ENCODE measurements at places on chromosomes 4 and X.

DNA sequence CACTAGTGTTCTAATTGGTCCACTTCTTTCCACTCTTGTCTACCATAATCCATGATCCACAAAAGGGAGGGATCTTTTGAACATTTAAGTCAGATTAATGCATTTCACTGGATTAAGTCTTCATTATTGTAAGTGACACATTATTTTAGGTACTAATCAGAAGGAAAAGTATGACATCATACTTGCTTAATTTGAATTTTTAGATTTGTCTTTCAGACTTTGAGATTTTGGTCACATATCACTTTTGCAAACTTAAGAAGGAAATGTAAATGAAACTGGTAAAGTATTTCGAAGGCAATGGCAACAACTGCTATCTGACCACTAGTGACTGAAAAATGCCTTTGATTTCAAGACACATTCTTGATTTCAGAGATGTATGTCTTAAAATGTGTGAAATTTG is 5.2 kb downstream of the MMRN1 start:
- no peak for DNase-seq

- DNase-seq, result peak; percentile 75
Observed at GRCh38 chr4:7124689-7125442, 57.0 kb upstream of the GRPEL1 start.

- no peak for DNase-seq
Observed at GRCh38 chrX:97820170-97820569, 936.5 kb downstream of the RPA4 start.

DNA sequence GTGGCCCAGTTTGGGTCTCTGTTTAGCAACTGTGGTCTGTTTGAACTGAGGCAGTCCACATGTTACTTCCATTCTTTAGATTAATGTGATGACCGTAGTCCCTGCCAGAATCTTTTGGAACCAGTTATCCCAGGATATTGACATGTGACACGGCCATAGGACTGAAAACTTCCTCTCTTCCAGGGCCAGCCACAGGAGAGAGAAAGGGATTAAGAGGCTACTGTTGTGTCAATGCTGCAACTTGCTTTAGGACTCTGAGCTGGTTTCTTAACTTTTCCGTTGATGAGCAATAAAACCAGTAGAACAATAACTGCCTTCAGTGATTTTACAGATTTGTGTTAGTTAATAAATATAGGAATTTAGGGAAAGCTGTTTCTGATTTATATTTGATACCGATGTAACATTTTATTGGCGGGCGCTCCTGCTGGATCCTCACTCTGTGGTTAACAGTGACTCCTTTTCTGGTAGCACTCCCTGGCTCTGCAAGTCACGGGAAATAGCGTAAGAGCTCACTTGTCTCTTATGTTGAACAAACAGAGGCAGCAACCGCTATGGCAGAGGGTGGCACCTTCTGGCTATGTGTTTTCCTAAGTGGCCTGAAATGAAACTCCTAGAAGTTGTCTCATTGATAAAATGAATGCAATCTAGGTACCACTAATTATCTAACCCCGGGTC is 2.5 kb downstream of the TENM3 start:
- no peak for DNase-seq

DNA sequence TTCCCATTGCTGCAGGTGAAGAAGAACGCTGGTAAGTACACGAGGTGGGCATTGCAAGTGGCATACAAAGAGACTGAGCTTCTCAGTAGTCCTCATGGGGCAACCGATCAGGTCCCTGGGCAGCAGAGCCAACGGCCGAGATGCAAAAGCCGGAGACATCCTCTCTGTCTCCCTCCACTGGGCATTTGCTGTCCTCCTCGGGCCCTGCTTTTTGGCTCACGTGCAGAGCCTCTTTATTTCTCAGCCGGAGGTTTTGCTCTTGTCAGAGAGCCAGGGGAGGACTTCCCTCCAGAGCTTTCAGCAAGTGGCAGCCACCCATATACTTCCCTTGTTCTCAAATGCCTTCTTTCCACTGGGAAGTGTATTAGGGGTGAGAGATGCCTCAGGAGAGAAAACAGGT is 18.0 kb downstream of the STARD8 start:
- no peak for DNase-seq

GRCh38 chr4:119149110-119149509 is 13.5 kb downstream of the MYOZ2 start:
- DNase-seq, result no peak

DNA sequence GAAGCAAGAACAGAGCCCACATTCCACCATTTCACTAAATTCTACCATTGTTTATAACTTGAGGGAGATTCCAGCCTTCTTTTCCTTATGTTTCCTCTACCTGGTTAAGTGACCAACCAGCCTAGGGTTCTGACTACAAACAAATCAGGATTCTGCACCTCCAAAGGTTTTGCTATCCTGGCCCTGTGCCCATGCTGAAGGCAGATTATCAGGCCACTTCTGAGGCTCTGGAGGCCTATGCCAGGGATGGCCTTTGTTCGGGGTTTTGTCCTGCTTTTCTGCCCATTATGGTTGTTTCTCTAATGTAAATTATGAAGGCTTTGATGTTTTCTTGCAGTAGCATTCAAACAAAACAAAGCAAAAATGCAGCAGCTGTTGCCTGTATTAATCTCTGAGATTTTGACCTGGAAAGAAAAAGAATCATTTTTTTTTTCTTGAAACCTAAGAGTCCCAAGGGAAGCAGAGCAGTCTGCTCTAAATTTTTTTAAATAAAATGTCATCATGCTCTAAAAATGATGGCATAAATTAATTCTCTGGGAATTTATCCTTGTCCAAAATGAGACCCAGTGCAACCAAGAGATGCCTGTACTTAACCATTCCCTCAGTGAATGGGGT is 55.6 kb downstream of the RNF150 start:
- no peak for DNase-seq

DNA sequence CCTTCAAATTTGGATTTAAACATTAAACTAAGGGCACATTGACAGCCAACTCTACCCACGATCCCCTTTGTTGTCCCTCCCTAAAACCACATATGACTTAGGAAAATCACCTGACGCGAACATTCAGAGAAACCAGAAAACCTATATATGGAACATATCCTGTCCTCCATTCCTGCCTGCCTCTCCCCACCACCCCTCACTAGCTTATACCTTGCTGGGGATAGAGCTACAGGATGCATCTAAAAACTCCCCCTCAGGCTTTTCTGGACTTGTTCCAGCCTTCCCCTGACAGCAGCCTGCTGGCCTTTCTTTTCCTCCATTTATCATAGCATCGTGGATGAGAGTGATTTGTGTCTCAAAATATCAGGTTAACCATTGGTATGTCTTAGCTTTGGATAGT is 8.8 kb downstream of the STK26 start:
- DNase-seq, result no peak

DNA sequence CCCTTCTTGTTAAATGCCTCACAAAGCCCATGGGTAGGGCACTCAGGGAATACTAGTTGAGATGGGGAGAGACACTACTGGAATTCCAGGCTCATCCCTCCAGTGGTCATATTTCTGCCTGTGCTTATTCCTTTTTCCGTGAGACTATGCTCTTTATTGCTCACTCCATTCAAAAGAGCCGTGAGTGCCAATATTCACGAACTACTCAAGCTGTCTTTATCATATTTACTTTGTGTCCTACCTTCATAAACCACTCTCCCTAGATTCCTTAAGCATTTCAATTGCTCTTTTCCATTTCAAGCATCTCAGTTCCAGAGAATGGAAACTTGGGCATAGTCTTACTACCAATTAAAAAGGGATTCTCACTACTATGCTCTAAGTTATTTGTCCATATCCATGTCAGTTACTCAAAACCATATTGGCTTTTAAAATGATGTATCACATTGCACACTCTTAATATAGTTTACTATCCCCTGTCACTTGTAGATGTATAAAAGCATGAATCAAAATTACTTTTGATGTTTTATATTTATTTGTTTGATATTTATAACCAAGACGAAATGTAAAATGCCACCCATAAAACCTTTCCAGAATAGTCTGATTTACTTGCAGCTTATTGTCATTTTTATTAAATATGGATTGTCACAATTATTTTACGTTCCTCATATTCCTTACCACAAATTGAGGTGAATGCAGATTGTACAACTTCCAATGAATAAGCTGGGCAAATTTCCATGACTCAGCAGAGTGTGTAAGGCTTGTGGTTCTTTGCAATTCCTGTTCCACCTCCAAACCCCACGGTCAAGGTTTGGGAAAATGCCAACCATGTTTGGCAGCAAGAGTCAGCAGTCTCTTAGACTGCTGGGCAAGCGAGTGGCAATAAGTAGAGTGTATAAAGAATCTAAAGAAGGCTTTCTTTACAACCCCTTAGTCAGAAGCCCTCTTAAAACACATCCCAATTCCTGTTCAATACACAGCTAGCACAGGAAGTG is 24.4 kb downstream of the ENOX2 start:
- peak; percentile 85 for DNase-seq

DNA sequence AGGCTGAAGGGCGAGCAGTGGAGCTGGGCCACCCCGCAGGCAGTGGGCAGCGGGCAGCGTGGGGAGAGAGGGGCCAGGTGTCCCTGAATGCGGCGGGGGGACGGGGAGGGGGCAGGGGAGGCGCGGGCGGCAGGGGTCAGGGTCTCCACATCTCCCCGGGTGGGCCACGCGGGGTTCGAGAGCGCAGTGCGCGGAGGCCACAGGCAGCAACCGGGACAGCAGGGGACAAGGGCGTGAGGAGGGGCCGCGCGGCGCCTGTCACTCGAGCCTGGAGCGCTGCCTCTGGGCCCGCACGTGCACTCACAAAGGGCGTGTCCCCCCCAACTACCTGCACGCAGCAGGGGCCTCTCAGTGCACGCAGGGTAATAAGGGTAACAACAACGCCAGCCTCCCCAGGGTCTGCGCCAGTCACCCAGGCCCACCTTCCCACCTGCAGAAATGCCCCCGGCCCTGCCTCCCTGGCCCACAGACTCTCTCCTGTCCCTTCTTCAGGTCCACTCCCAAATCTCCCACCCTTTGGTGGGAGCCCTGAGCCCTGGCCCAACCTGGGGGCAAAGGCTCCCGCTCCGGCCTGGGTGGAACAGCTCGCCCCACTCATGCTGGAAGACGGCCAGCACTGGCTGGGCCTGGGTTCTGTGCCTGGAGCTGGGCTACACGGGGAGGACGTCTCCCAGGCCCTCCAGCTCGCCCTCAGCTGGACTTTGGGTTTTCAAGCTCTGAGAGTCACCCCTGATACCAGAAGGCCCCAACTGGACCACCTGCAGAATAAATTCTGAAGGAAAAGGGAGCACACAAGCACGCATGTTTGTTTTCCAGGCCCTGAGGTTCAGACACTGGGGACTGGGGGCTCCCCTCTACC is 53.2 kb downstream of the ZFYVE28 start:
- no peak for DNase-seq

DNA sequence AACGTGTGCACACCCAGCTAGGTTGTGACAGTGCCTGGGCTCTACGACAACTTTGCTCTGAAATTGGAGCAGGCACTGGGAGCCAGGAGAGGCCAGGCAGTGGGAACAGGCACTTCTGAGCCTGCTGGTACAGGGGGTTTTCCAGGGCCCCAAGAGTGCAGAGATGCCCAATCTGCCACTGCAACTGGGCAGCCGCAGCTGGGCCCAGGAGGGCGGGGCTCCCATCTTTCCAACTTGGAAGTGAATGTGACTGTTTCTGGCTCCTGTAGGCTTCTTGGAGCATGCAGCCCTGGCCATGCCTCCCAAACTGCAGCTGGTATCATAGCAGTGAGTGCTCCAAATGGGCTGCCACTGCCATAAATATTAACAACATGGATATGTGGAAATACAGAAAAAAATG is 465.1 kb upstream of the PABPC4L start:
- DNase-seq, result no peak

DNA sequence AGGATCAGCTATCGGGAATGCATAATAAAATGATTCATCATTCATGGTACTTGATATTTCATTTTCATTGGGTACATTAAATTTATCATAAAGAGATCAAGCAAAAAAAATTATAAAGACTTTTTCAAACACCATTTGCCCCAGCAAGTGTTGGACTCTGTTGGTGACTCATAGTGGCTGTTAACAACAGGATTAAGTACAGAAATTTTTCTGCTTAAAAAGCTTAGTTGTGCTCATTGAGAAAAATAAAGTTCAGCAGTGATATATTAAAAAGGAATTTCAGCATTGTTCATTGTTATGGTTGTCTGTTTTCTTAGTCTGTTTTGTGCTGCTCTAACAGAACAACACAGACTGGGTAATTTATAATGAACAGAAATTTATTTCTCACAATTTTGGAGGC is 86.2 kb upstream of the PCDH10 start:
- no peak for DNase-seq

DNA sequence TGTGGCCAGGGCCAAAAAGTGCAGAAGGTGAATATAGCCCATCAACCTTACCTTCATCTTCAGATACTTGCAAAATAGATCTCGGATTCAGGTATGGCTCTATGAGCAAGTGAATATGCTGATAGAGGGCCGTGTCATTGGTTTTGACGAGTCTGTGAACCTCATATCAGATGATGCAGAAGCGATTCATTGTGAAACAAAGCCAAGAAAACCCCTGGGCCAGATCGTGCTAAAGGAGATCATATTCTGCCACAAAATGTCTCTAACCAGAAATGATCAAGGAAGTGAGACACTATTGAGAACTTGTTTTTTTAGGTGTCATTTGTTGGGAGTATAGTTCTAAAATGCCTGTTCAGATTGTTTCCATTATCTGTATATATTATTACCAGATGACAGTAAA is 48.3 kb downstream of the PDK3 start:
- peak; percentile 21 for DNase-seq

DNA sequence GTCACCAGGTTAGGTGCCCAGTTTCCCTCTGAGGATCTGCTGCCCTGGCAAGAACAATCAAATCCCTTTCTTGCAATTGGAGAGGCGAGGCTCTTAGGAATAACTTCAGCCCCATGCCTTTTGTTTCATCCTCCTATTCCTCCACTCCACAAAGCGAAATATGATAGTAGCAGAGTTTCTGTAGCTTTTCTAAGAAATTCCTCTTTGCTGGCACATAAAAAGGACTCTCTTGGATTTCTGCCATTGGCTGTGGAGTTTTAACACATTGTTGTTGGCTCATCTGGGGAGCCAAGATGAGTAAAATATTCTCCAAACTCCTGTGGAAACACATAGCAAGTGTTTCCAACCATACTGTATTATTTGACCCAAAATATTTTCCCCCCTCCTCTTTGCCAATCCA is 11.0 kb upstream of the ADGRG2 start:
- DNase-seq, result no peak

DNA sequence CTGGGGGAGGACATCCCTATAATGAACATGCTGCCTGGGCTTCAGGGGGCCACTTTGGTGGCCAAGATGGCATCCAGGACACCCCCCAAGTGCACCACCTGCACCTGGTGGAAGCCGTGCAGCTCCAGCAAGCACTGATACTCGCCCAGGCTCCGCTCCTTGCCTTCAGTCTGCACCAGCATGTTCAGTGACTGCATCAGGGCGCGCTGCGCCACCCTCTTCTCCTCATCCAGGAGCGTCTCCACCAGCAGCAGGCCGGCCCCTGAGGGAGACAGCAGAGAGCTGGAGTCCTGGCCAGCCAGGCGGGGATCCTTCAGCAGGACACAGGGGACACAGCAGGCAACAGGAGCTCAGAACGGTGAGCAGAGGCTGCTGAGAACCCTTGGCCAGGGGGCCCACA is 11.3 kb upstream of the SLC25A6 start:
- DNase-seq, result no peak
